Motor neuron (in vitro differentiated cells): ENCODE measurements at places on chromosomes 7 and 10.
A peak's percentile ranks its signal among the peaks of the same experiment; 100 is the strongest.

DNA sequence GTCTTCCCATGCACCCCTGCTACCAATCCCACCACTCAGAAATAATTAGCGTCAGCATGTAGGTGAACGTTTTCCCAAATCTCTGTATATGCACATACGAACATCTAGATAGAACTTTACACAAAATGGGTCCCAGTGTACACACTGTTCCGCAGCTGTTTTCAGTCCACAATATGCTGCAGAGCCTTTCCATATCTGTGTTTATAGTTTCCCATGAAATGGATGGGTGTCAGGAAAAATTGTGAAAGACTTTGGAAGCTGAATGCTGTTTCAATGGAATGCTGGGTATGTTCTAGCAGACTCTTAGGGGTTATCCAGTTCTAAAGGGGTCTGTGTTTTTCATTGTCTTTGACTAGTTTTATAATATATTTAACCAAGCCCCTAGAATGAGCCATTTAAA is 13.8 kb downstream of the GRK5 start:
- ATAC-seq = no peak

DNA sequence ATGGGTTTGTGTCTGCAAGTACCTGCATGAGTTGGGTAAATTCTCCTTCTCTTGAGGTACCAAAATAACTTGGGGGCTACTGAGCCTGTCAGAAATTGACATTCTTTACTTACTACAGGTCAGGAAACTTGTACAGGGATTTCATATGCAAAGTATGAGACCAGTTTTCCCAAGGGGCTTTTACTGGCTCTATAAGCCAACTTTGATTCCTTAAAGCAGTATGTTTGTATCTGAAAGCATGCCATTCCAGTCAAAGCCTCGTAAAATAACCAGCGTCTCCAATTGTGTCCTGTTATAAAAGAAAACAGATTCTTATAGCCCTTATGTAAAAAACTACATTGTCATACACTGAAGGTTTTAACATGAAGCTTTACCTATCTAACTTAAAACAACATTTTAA is 90.2 kb downstream of the ZNF467 start:
- no peak for ATAC-seq

DNA sequence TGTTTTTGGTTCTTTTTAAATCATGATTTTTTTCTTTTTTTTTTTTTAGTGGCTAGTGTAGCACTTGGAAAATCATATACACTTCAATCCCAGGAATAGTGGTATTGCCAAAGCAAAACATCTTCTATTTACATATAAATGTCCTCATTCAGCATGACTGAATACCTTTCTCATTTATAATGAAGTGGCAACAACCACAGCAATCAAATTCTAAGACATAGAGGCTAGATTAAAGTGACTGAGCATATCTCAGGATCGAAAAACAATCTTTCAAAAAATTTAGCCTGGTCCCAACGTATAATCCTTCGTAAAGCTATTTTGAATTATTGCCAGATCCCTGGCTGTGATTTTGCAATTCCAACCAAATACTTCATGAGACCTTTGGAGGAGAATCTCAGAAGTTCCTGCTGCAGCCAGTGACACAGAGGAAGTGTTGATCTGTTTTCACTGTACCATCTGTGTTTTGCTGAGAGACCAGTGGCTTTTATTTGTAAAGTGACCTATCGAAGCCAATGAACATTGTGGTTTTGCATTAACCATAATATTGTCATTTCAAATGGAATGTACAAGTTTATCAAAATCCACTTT is 29.8 kb upstream of the SP8 start:
- no peak for ATAC-seq

DNA sequence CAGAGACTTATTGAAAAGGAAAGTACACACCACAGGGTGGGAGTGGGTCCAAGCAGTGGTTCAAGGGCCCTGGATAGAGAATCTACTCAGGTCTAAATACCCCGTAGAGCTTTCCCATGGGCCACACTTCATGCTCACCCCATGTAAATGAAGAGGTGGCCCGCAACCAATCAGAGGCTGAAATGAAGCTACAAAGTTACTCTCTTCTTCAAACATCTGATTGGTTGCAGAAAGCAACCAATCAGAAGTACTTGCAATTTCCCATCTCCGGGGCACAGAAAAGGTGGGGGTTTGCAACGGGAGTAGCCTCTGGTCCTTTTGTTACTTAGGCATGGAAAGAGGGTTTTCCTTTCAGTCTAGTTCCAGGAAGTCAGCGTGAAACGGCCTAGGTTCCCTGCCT is 15.2 kb upstream of the GALNTL5 start:
- no peak for ATAC-seq

GRCh38 chr7:96219378-96220130 is 102.3 kb downstream of the SLC25A13 start:
- peak; percentile 56 for ATAC-seq

- ATAC-seq = peak; percentile 14
These were observed 159.8 kb downstream of the SH3PXD2A start for GRCh38 chr10:103695584-103696005.

GRCh38 chr10:35341521-35341920 is 5.2 kb downstream of the CCNY start:
- ATAC-seq = no peak

GRCh38 chr7:821688-822087 is 10.6 kb upstream of the SUN1 start:
- no peak for ATAC-seq

- ATAC-seq = no peak
These were observed 42.9 kb downstream of the MKI67 start for GRCh38 chr10:128083191-128083895.

DNA sequence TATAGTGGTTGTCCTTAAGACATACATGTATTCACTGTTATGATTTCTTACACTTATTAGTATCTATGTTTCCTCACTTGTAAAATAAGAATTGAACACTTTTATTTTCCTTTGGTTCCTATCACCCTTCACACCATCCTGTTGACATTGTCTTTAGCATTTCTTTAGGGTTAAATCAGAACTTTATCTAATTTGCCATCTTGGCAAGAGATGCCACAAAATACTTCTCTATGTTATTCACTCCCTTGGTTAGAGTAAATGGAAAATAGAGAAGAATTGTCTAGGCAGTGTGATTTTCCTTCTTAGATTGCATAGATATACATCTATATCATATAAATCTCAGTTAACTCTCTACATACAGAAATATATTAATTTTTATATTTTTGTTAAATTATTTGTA is 204.7 kb downstream of the SEMA3D start:
- no peak for ATAC-seq

DNA sequence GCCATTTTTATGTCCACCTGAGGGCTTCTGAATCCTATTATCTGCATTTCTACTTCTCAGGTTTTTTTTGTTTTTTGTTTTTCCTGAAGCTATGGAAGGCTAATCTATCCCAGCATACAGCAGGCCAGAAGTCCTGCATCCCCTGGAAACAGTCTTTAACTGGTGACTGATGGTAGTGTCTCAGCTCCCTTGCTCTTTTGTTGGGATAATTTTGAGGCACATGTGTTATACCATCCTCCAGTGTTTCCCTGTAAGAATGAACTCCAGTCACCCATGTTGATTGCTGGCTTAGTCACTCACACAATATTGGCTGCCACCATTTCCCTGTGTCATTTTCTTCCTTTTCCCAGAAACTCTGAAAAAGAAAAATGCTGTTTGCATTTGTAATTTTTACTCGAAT is 1094.0 kb upstream of the LRRN3 start:
- ATAC-seq = peak; percentile 55

DNA sequence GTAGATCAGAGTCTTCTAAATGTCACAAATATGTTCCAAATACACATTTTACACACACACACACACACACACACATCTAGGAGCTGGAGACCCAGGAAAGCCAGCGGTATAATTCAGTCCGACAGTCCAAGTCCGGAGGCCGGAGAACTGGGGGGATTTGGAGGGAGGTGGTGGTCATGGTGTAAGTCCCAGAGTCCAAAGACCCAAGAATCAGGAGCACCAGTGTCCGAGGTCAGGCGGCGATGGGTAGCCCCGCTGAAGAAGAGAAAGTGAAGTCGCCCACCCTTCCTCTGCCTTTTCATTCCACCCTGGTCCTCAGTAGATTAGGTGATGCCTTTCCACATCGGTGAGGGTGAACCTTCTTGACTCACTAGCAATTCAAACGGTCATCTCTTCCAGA is 154.8 kb downstream of the CAMK1D start:
- ATAC-seq = no peak

DNA sequence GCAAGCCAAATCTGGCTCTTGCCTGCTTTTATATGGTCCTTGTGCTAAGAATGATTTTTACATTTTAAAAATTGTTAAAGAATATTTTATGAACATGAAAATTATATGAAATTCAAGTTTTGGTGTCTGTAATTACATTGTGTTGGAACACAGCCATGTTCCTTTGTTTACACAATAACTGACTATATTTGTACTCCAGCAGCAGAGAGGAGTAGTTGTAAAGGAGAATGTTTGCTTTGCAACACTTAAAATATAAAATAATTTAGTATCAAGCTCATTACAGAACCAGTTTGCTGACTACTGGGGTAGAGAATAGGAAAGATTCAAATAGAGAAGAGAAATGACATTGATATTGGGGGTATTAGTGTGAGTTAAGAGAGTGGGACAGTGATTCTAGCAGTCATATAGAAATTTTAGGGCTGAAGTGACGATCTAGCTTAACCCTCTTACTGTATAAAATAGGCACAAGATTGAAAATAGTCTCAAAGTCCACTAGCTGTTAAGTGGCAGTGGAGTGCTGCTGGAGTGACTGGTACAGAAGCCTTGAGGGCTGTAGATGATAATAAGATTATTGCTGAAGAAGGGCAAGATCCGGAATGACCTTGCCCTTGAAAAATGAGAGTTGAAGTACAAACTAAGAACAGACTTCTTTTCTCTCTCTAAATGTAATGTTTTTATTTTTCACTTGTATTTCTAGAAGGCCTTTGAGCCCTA is 28.2 kb downstream of the SGPL1 start:
- ATAC-seq = no peak

GRCh38 chr7:148473703-148474480 is 116.7 kb upstream of the C7orf33 start:
- ATAC-seq = no peak

DNA sequence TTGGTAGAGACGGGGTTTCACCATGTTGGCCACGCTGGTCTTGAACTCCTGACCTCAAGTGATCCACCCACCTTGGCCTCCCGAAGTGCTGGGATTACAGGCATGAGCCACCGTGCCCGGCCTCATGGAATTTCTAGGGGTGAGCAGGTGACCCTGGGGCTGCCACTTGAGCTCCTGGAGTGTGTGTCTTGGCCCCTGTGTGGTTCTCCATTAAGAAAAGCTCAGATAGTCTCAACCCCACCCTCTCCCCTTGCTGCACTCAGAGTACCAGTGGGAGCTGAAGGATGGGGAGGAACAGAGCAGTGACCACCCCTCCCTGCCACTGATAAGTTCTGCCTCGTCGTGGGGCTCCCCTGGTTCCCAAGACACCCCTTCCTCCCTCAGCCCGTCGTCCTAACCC is 45.3 kb downstream of the RCC1L start:
- no peak for ATAC-seq

DNA sequence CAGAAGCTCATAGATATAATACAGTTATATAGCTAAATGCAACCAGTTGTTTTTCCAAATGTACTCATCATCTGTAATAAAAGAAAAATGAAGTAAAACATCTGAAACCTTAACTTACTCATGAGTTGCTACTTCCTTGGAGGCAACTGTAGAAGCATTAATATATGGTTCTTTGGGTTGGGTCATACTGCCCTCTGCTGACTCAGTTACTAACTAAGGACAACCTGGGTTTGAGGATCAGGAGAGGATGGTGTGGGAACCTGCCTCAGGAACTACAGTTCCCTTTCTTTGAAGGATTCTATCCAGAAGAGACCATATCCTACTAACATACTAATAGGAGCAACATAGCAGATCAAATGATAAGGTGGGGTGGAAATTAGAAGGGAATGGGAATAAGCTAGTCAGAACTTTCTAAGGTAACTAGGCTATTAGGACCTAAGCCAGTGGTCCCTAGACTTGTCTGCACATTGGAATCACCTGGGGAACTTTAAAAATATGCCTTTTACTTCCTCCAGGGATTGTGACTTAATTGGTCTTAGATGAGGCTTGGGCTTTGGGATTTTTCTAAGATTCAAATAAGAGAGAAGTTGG is 20.7 kb downstream of the COX15 start:
- no peak for ATAC-seq

GRCh38 chr10:116113721-116114501 is 159.1 kb downstream of the GFRA1 start:
- ATAC-seq = peak; percentile 38
